ENCODE measurements at places on chromosomes 4 and X.

DNA sequence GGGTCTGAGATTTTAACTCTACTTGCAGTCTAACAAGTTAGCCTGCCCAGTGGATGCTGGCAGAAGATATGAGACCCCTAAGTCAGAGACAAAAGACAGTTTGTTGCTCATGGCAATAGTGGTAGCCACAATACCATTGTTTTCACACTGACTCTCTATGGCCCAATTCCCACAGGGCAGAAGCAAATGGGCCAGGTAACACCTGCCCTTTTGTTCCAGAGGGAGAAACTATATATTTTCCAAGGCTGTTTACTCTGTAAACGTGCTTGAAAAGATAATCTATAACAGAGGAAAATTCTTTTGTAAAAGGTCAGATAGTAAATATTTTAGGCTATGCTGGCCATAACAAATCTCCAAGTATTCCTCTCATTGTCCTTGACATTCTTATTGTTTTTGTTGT is 57.2 kb upstream of the NPNT start:
- no peak for DNase-seq

DNA sequence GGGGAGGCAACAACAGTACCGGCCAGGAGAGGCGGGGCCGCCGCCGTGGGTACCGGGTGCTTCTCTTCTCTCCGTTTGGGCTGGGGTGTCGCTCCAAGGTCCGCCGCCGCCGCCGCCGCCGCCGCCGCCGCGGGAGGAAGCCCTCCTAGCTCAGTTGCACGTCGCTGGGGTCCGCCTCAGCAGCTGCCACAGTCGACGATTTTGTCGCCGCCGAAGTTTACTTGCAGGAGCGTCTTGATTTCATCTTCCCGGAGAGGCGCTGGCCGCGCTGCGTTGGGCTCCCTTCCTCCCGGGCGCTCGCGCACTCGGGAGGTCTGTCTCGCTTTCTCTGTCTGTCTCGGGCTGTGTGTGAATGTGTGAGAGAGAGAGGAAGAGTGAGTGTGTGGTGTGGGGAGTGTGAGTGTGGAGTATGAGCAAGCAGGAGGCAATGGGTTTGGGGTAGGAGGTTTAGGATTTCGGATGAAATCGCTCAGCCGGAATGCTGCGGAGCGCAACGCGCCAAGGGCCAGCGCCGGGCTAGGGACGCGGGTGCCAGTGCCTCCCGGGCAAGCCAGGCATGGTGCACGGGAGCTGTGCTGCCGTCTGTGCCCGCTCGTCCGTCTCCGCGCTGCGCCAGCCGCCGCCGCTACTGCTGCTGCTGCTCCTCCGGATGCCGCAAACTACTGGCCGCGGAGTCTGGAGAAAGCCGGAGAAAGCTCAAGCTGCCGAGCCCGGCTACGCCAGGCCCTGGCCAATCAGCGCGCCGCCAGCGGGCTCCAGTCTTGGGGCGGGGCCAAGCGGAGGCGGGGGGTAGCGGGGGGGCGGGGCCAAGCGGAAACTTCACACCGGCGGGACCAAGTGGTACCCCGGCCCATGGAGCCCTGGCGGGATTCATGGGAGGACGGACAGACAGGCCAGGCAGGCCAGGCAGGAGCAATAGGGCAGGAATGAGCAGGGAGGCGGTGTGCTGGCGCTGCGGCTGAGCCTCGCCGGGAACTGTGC is at the start of gene PCDH19:
Gene PCDH19 (minus strand): TSS at position 664 of the 981 bp plus-strand sequence. CDS start 1,676 bp downstream, outside the sequence.
- no peak for DNase-seq

DNA sequence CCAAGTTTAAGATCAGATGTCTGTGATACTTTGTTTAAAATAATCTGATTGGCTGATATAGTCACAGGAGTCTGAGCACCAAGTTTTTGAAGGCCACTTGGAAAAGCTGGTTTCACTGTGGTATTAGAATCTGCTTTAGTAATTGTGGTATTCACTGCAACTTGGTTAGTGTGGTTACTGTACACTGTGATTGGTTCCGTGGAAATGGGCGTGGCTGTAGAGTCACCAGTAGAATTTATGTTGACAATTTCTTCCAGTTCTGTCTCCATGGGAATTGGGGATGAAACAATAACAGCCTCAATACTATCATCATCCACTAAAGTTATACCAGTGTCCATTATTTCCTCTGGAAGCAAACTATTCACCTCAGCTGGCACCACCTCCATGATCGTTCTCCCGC is 26.2 kb downstream of the LIN54 start:
- no peak for DNase-seq

- DNase-seq = no peak
These were observed 7.0 kb upstream of the ANK2 start for GRCh38 chr4:113042502-113042901.

DNA sequence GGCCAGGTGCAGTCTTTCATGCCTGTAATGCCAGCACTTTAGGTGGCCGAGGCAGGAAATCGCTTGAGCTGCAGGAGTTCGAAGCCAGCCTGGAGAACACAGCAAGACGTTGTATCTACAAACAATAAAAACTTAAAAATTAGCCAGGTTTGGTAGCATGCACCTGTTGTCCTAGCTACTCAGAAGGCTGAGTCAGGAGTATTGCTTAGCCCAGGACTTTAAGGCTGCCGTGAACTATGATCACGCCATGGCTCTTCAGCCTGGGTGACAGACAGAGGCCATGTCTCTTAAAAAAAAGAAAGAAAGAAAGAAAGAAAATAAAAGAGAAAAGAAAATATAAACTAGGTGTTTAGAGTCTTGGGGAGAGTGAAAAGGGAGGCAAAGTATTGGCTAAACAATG is 96.4 kb upstream of the PDE5A start:
- no peak for DNase-seq

GRCh38 chr4:185839770-185840169 is 27.8 kb upstream of the SORBS2 start:
- no peak for DNase-seq

GRCh38 chrX:4841216-4841745 is 1127.8 kb upstream of the PRKX start:
- DNase-seq = no peak

GRCh38 chr4:98540803-98541202 is 117.6 kb downstream of the TSPAN5 start:
- DNase-seq = no peak

GRCh38 chrX:137212078-137212632 is 178.4 kb upstream of the GPR101 start:
- no peak for DNase-seq

- no peak for DNase-seq
These were observed 63.3 kb upstream of the ANXA10 start for GRCh38 chr4:168028970-168029597.

- no peak for DNase-seq
These were observed 76.4 kb upstream of the SHISA3 start for GRCh38 chr4:42320822-42321388.

DNA sequence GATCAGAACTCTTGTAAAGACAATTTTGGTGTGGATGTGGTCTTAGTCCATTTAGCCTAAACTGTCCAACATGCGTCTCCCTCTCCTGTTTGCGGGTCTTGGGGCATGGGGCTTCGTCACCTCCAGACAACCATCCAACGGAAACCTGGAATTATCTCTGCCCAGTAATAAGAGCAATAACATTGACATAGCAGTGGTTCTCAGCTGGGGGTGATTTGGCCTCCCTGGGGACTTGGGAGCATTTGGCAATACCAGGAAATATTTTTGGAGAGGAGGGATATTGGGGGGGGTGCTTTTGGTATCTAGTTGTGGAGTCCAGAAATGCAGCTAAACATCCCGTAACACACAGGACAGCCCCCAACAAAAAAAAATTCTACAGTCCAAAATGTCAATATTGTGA is 47.2 kb downstream of the SEL1L3 start:
- no peak for DNase-seq

GRCh38 chr4:6418193-6418755 is 54.1 kb downstream of the PPP2R2C start:
- no peak for DNase-seq

GRCh38 chr4:114257501-114257900 is 278.1 kb upstream of the ARSJ start:
- no peak for DNase-seq

DNA sequence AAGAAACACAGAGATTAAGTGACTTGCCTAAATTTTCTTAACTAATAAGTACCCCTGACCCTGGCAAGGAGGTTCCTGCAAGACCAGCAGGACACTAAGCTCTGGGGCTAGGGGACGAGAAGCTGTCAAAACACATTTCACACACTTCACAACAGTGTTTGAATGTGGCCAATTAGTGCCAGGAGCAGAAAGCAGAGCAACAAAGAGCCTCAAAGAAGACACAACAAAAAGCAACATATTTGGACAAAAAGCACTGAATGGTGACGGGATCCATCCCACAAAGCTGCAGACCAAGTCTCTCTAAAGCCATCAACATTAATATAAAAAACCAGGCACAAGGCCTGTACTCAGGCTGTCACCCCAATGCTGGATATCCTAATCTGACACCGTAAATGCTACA is 361.9 kb upstream of the RASGEF1B start:
- DNase-seq = no peak

GRCh38 chr4:22692736-22693135 is at the start of gene GBA3:
TSS of gene GBA3 (plus strand) at chr4:22692937.
- no peak for DNase-seq

GRCh38 chrX:28180096-28180495 is 198.8 kb upstream of the DCAF8L1 start:
- DNase-seq = no peak

DNA sequence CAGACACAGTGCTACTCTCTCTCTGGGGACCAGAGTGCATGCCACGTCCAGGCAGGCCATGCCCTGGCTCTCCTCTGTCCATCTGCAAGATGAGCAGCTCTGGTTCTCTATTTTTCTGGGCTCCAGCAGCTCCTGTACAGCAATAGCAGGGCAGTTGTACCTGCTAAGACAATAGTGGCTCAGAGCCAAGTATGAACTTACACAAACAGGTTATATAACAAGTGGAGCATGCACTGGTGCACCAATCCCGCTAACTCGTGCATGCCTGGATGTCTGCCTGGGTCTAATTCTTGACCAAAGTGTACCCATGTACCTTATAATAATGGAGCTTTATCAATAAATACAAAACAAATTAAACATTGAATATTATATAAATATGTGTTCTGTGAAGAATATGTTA is 392.3 kb downstream of the CENPC start:
- DNase-seq = no peak

GRCh38 chr4:86043755-86044592 is 315.9 kb downstream of the MAPK10 start:
- no peak for DNase-seq

- DNase-seq = peak; percentile 43
These were observed 6.5 kb downstream of the ZNF185 start for GRCh38 chrX:152904151-152905080.

- DNase-seq = no peak
These were observed 32.2 kb downstream of the SGMS2 start for GRCh38 chr4:107856901-107857300.

DNA sequence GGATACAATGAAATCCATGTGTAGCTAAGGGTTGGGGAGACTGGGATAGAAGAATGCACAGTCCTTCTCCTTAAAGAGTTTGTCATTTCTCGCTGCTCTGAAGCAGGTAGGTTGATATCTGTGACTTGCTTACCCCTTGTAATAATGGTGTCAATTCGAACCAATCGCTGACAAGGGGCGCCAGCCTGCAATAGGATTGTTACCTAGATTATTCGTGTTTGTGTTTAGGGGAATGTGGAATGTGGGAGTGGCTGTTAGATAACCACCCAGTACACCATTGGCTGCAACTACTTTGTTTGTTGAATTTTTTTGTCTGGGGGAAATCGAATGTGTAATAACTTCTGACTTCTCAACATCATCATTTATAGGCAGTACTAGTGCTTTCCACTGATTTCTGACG is 141.6 kb downstream of the LARP7 start:
- DNase-seq = no peak

DNA sequence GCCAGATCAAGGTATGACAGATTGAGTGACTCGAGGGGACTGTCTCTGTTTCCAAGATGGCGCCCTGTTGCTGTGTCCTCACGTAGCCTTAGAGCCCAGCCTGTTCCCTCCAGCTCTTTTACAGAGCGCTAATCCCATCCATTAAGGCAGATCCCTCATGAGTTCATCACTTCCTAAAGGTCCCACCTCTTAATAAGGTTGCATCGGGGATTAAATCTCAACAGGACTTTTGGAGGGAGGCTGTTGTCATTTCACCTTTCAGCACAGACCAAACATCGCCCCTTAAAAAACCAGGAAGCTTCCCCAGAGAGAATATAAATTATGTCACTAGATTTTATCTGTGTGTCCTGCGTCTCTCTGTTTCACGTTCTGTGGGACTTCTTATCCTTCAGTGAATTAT is 32.6 kb upstream of the DHRSX start:
- no peak for DNase-seq

GRCh38 chrX:77628294-77629025 is 157.6 kb downstream of the ATRX start:
- DNase-seq = no peak

DNA sequence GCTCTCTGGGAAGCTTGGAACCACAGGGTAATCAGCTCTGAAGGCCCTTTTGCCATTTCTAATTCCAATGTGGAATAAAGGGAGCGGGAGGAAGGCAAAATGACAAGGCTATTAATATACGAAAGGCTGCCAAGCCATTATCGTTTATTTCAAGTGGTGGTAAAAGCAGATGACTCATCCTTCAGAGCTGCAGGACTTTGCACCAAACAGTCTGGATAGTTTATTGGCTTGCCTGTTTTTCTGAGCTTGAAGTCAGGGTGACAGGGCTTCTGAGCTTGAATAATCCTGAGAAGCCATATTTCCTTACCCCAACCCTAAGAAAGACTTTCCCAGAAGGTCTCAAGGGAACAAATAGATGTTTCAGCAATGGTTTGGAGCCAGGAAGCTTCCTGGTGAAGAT is 7.7 kb upstream of the GABRE start:
- DNase-seq = no peak

GRCh38 chrX:86806786-86807185 is 658.5 kb downstream of the DACH2 start:
- no peak for DNase-seq

DNA sequence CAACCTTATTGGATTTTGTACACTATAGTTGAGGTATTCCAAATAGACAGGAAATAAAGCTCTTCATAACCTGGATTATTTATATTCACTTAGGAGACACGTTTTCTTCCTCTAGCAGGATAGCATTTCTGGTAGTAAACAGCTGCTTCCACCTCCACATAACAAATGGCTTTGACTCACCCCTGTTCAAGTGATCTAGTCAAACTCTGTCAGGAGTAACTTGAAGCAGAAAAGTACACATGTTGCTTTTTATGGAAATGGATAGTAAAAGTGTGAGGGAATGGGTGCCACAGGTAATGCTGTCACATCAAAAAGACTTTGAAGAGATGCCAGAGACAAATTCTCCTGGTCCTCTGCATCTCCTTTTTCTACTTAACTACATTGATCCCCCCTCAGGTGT is 258.7 kb upstream of the SLC7A11 start:
- DNase-seq = no peak

DNA sequence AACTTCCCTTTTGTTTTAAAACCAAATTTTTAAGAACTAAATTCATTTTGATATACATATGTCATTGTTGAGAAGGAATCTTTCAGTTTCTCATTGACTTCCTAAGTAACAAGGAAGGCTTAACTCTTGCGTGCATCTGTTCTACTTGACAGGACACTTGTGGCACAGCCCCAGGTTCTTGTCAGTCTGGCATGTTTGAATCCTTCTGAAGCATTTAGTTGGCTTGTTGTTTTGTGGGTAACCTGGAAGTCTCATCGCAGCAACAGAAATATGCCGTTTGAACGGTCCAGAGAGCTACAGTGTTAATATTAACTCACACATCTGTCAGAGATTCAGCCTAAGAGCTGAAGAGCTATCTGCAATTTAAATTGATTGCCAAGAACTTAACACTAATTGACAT is 76.0 kb downstream of the GLRA3 start:
- DNase-seq = no peak

- DNase-seq = no peak
These were observed 124.7 kb upstream of the CPEB2 start for GRCh38 chr4:14877246-14878225.

Data from GM12891 (cell line).